IPS-NIHi11 (cell line): ENCODE measurements at places on chromosomes 16 and 17.

DNA sequence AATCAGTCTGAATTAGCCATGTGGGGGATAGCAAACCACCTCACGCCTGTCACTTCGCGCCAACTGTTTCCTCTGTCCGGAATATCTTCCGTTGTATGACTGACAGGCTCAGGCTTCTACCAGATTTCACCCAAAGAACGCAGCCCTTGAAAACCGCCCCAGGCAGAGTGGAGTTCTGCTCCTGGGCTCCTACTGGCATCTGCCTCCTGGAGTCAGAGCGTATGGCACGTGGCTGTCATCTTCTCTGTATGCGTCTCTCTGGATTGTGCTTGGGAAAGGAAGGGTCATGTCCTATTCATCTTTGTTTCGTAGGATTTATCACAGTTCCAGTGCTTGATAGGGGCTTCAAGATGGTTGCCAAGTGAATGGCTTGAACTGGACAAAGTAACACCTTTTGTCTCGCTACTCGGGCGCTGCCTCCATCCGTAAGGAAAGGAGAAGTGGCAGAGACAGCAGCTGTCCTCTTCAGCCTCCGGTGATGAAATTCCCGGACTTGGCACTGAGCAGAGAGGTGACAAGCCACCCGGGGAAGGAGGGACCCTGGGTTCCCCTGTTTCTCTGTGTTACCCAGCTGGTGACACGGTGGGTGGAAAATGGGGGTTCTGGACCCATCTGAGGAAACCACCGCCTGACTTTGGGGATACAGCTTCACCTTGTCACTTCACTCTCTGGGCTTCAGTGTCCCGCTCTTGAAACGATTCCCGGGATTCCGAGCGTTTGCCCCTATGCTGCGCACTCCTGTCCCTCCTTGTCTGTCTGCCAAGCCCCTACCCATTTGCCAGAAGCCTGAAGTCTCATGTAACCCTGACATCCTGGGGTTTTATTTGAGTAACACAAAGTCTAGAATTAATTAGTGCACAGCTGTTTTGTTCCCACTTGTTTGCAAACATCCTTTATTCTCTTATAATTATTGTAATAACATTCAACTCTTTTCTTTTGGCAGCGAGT lies 13.9 kb downstream of the KIAA0513 start:
- DNase-seq, result no peak

- DNase-seq, result peak; percentile 26
Measured at GRCh38 chr17:10197721-10198508, 491 bp downstream of the GAS7 start.

DNA sequence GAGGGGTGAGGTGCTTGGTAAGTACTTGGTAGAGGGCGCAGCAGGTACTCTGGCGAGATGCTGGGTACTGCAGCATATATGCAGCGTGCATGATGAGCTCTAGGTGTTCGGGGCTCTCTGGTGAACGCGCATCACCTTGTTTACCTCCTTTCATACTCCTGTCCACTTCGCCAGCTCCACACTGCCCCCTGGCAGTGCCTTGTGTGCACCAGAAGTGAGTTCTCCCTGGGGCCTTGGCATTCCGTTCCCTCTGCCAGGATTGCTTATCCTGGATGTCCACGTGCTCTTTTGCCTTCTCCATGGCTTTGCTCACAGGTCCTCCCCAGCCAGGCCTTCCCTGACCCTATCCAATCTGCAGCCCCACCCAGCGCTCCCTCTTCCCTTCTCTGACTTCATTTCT lies 154.2 kb downstream of the MRM1 start:
- peak; percentile 75 for DNase-seq

DNA sequence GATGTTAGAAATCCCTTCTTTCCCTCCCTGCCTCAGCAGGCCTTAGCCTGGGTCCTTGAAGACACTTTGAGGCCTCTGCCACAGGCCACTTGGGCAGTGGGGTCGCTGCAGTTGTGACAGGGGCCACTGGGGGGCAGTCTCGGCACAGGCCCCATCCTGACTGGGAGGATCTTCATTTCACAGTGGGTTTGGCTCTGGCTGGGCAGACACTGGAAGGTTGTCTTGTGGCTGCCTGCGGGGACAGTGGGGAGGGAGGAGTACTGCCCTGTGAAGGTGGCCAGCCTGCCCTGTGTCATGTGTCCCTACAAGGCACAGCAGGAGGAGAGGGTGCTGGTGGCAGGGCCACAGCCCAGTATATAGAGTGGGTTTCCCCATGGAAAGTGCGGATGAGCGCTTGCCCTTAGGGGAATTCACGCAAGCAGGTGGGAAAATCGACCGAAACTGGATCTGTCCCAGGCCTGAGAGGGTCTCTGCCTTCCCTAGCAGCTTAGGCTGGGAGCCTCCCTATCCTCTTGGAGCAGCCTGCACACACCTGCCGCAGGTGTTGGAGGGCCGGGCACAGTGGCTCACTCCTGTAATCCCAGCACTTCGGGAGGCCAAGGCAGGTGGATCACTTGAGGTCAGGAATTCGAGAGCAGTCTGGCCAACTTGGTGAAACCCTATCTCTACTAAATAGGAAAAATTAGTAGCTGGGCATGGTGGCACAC lies 28.8 kb downstream of the GINS2 start:
- DNase-seq, result peak; percentile 96

DNA sequence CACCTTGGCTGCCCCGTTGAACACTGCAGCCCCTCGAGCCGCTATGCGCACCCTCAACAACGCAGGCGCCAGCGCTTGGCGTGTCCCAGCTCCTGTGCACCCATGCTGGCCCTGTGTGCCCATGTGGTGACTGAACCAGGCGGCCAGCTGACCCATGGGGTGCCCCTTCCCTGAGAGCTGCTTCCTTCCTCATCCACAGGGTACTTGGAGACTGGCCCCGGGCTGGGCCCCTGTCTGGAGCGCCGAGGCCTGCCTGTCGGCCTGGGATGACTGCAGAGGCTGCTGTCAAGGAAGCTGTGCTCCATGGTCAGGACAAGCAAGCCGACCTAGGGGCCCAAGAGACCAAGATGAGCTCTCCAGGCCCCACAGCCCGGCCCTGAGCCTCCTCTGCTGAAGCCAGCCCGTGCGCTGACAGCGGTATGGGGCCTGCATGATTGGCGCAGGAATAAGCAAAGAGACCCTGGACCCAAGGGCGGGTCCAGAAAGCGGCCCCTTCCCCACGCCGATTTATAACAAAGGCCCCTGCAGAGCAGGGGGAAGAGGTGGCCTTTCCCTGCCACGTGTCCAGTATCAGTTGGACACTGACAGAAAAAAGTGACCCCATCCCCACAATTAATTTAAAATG lies 21.6 kb upstream of the BAHCC1 start:
- no peak for DNase-seq

DNA sequence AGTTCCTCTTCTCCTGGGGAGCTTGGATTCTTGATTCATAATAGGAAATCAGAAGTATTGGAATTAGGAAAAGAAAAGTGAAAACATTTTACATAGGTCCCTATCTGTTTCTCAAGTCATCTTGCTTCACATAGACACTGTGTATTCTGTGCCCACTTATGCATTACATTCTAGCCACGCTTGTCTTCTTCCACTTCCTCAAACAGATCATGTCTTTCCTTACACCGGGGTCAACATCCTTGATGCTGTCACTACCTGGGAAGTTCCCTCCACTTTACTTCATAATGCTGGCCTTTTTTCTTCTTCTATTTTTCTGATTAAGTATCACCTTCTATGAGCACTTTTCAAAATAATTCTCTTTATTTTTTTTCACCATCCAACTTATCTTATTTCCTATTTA lies 606.4 kb upstream of the CDH8 start:
- no peak for DNase-seq

GRCh38 chr16:66342294-66342900 lies 24.1 kb upstream of the CDH5 start:
- peak; percentile 86 for DNase-seq

GRCh38 chr16:1900452-1900774 lies 17.8 kb downstream of the HS3ST6 start:
- DNase-seq, result no peak

DNA sequence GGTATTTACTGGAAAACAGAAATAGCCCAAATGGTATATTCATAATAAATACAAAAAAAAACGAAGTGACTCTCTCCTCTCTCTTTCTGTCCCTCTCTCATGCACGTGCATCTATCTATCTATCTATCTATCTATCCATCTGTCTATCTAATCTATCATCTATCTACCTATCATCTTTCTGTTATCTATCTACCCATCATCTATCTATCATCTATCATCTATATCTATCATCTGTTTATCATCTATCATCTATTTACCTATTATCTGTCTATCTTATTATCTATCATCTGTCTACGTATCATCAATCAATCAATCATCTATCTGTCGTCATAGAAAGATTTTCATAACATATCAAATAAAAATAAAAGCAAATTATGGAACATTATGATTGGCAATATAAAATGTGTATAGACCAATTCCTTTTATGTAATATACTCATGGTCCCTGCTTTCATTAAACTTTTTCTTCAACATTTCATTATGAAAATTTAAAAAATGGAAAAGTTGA lies 126.7 kb upstream of the CACNG3 start:
- no peak for DNase-seq

DNA sequence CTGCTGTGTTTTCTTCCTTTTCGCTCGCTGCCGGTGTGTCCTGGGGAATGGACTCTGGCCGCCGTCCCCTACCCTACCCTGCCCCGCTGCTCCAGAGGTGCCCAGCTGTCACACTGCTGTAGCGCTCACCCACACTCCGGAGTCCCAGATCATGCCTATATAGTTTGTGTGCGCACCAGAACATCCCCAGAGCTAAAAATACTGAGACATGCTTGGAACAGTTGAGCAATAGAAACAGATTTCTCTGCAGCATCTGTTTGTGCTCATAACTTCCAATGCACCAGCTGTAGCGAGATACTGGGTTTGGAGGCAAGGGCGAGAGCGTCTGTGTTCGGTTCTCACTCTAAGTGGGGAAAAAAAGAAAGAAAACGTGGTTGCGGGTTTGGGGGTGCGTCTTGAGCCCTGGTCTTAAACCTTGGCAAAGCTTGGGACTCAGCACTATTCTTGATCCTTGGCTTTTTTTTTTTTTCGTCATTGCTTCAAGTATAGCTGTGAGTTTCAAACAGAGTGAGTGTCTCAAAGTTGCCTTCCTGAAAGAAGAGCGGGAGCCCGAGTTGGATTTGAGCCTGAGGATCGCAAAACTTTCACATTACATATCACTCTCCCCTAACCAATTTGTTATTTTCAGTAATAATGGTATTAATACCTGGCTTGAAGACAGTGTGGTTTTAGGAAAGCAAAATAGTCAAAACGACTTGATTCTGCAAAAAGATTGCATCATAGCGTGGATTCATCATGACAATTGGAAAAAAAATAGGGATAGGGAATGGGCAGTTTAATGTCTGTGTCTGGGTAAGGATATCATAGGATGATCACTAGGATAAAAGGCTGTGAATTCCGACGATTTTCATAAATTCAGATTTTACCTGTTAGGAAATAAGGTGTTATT lies 621 bp downstream of the KCNJ2 start:
- DNase-seq, result no peak

DNA sequence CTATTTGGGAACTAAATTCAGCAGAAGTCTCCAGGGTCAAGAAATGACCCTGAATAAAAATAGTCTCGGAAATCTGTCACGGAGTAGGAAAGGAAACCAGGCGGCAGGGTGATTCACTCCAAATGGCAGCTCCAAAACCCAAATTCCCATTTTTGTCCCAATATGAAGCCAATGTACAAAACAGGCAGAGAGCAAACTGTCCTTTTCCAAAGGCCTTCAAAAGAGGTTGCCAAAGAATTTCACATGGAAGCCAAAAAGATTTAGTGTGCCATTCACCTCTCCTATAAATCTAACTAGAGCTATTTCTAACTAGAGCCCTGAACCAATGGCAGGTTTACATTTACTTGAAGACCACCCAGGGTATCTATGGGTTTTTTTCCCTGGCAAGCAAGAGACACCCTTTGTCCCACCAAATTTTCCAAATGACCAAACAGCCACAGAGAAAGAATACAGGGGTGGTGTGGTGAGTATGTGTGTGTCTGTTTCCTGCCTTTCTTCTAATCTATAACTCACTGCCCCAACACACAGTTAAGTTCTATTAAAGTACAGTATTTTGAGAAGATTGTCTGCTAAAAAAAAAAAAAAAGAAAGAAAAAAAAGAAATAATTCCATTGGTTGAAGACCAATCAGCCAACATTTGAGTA lies 6.8 kb downstream of the MYO1D start:
- no peak for DNase-seq

- DNase-seq, result no peak
Measured at GRCh38 chr17:74888469-74888868, 5.0 kb downstream of the FADS6 start.

DNA sequence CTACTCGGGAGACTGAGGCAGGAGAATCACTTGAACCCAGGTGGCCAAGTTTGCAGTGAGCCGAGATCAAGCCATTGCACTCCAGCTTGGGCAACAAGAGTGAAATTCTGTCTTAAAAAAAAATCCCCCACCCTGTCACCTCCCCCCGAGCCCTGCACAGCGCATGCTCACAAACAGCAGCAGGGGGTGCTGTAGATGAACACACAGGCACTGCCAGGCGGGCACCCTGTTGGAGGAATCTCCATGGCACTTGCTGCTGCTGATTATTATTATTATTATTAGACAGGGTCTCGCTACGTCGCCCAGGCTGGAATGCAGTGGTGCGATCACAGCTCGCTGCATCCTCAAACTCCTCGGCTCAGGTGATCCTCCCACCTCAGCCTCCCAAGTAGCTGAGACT lies 24.6 kb downstream of the FZD2 start:
- DNase-seq, result no peak

- no peak for DNase-seq
Measured at GRCh38 chr16:51624080-51624775, 473.2 kb upstream of the SALL1 start.

DNA sequence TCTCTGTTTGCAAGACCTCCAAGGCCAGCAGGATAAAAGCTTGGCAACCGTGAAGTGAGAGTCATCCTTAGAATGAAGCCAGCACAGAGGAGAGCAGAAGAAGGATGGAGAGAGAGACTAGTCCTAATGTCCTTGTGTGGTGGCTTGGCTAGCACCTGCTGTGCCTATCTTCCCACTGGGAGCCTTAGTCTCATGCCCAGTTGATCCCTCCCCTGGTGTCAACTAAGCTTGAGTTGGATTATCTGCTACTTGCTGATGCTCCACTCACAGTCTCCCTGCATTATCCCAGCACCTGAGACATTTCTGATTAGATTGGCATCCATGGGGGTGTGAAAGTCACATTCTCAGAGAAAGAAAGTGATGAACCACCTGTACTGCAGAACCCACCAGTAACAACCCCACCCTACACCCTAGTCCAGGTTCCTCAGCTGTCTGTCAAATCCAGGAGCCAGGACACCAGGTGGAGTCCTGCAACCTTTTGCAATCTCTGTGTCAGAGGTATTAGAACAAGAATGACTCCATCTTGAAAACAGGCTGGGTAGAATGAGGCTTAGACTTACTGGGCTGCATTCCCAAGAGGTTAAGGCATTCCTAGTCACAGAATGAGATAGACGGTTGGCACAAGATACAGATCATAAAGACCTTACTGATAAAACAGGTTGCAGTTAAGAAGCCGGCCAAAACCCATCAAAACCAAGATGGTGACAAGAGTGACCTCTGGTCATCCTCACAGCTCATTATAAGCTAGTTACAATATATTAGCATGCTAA lies 460.2 kb upstream of the C16orf82 start:
- no peak for DNase-seq

GRCh38 chr17:76270770-76271668 lies 5.9 kb downstream of the UBALD2 start:
- DNase-seq, result no peak
